ENCODE measurements at places on chromosomes 7 and 10. TPM values are rescaled to one million over a fixed set of nuclear protein-coding genes. Genes with fewer than 3 reads are reported as not detected.

- no peak for DNase-seq
- peaks cover 14% of the 10 kb centered on the region for H3K27me3 ChIP-seq
- H3K4me3 ChIP-seq, result no peak overlapping the region
- no peak overlapping the region for H3K27ac ChIP-seq
- peaks cover 11% of the 10 kb centered on the region for H3K4me1 ChIP-seq
- no peaks in the 10 kb centered on the region for H3K36me3 ChIP-seq
Observed at GRCh38 chr7:120993553-120994191, 5.2 kb downstream of the CPED1 start.

GRCh38 chr7:139726485-139726869 is 51.3 kb downstream of the HIPK2 start:
- H3K27me3 ChIP-seq, result no peaks in the 10 kb centered on the region
- H3K4me1 ChIP-seq, result peaks cover 64% of the 10 kb centered on the region
- H3K4me3 ChIP-seq, result no peak overlapping the region
- no peak for DNase-seq

Gene HOXA4
- total RNA-seq, result 2.4 TPM

GRCh38 chr7:101378751-101379174 is 16.1 kb downstream of the COL26A1 start:
- H3K4me3 ChIP-seq, result no peak overlapping the region
- H3K36me3 ChIP-seq, result no peaks in the 10 kb centered on the region
- DNase-seq, result no peak
- H3K27me3 ChIP-seq, result no peaks in the 10 kb centered on the region
- peaks cover 6% of the 10 kb centered on the region for H3K4me1 ChIP-seq

- H3K36me3 ChIP-seq, result no peaks in the 10 kb centered on the region
- H3K27me3 ChIP-seq, result no peaks in the 10 kb centered on the region
- no peak overlapping the region for H3K4me3 ChIP-seq
- H3K27ac ChIP-seq, result no peak overlapping the region
- DNase-seq, result no peak
Observed at GRCh38 chr7:101547916-101548661, 81.0 kb downstream of the MYL10 start.

DNA sequence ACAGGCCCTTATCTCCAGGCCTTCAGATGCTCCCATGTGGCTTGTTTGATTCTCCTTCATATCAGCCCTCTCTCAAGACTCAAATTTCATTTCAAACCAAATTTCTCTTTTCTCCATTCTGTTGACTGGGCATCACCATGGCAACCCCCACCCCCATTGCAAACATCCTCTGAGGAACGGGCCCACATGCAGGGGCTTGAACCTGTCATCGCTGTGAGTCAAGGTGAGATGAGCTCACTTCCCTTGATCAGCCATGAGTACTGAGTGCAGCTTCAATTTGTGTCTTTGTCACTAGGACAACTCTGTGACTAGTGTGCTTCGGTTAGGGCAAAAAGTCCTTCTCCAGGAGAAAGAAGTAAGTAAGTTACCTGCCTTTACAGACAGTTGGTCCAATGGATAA is 41.9 kb downstream of the CALML3 start:
- H3K27ac ChIP-seq, result no peak overlapping the region
- peaks cover 74% of the 10 kb centered on the region for H3K4me1 ChIP-seq
- DNase-seq, result no peak
- no peaks in the 10 kb centered on the region for H3K27me3 ChIP-seq

- H3K27me3 ChIP-seq, result no peaks in the 10 kb centered on the region
- H3K4me1 ChIP-seq, result peaks cover 17% of the 10 kb centered on the region
- H3K36me3 ChIP-seq, result peaks cover 30% of the 10 kb centered on the region
- H3K27ac ChIP-seq, result peak overlapping the region; percentile 83
- H3K4me3 ChIP-seq, result peak overlapping the region; percentile 98
Observed at GRCh38 chr10:14838582-14839304, 637 bp downstream of the HSPA14 start.

Gene CHST15
- total RNA-seq, result 1.1 TPM

DNA sequence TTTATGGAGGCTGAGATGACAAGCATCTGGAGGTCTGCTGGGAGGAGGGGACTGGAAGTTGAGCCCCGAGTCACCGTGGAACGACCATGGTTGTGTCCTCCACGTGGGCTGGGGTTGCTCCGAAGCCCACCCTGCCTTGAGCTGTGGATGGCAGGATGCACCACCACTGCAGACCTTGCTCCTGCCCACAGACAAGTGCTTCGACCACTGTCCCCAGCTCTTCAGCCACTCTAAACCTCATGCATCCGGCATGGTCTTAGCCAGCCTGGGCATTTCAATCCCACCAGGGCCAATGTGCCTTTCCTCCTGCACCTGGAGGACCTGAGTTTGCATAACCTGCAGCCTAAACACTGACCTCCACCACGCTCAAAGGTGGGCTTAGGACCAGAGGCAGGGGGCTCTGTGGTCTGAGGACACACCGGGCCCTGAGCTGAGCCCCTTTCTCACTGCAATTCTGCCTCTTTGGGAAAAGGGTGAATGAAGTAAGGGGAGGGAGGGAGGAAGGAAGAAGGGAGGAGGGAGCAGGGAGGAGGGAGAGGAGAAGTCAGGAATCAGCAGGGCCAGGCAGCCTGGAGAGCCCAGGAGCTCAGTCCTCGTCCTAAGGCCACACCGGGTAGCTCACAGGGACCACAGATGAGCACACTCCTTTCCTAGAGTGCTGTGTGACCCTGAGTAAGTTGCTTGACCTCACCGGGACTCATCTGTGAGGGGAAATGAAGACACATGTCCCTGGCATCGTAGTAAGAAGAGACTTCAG is 44.8 kb upstream of the DNAAF5 start:
- H3K36me3 ChIP-seq, result peaks cover 7% of the 10 kb centered on the region
- no peak overlapping the region for H3K4me3 ChIP-seq
- no peaks in the 10 kb centered on the region for H3K4me1 ChIP-seq

DNA sequence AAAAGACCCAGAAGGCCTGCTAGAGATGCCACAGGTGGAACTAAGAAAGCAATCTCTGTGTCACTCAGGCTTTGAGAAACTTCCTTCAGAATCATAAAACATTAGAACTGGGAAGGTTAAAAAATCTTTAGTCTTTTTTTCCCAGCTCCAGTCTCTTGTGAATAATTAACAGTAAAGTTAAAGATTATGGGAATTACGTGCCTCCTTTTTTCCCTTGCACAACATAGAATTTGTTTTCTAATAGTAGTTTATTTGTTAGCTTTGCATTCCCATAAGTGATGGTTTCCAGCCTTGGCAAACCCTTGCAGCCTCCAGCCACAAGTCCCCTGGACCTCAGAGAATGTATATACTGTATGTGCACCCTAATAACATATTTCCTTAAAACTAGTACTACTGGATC is 128.3 kb downstream of the TPST1 start:
- no peaks in the 10 kb centered on the region for H3K27me3 ChIP-seq
- no peaks in the 10 kb centered on the region for H3K36me3 ChIP-seq
- H3K4me3 ChIP-seq, result no peak overlapping the region
- peak overlapping the region; percentile 17 for H3K27ac ChIP-seq

GRCh38 chr7:93219868-93220267 is 6.4 kb downstream of the HEPACAM2 start:
- no peaks in the 10 kb centered on the region for H3K27me3 ChIP-seq
- H3K4me3 ChIP-seq, result no peak overlapping the region
- H3K27ac ChIP-seq, result no peak overlapping the region
- H3K36me3 ChIP-seq, result no peaks in the 10 kb centered on the region
- no peak for DNase-seq

Gene CHAT
- not detected for total RNA-seq

- H3K4me1 ChIP-seq, result peaks cover 33% of the 10 kb centered on the region
- no peak overlapping the region for H3K4me3 ChIP-seq
- no peak for DNase-seq
- no peaks in the 10 kb centered on the region for H3K27me3 ChIP-seq
Observed at GRCh38 chr7:6398943-6399342, 48.8 kb downstream of the DAGLB start.

Gene PSD
- 0.11 TPM for total RNA-seq

- peak; percentile 36 for DNase-seq
- peaks cover 11% of the 10 kb centered on the region for H3K4me1 ChIP-seq
- no peaks in the 10 kb centered on the region for H3K27me3 ChIP-seq
- H3K4me3 ChIP-seq, result no peak overlapping the region
- no peak overlapping the region for H3K27ac ChIP-seq
- H3K36me3 ChIP-seq, result no peaks in the 10 kb centered on the region
Observed at GRCh38 chr7:121081327-121081936, 92.9 kb downstream of the CPED1 start.

Gene MYH16
- 0.15 TPM for total RNA-seq

Gene SEMA3D
- total RNA-seq, result not detected

DNA sequence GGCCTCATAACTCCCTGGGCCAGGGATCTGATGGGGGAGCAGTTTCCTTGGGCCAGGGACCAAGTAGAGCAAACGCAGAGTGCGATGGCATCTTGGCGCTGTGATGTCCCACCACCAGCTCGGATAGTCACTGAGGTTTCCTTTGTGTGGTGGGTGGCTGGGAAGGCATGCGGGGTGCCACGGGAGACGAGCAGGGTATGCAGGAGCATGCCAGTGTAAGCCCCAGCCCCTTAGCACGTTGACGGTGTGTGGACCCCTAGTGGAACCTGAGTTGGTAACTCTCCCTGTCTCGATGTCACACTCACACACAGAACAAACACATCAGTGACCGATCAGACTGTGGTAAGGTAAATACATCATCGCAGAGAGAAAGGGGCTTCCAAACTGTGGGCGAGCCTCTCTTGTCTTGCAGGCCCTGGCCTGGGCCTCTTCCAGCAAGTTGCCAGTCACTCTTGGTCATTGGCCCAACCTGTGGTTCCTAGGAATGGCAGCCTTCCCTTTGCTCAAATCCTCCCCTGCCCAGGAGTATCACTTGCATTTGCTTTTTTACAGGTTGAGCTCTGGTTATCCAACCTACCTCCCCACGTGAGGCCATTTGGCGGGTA is 231.6 kb upstream of the GPR26 start:
- H3K36me3 ChIP-seq, result no peaks in the 10 kb centered on the region
- DNase-seq, result no peak
- H3K4me3 ChIP-seq, result no peak overlapping the region
- no peaks in the 10 kb centered on the region for H3K27me3 ChIP-seq
- H3K4me1 ChIP-seq, result no peaks in the 10 kb centered on the region
- no peak overlapping the region for H3K27ac ChIP-seq

Gene SPACDR
- not detected for total RNA-seq

GRCh38 chr10:36351159-36351558 is 709.1 kb upstream of the FZD8 start:
- no peak for DNase-seq
- no peak overlapping the region for H3K4me3 ChIP-seq
- no peaks in the 10 kb centered on the region for H3K27me3 ChIP-seq
- no peak overlapping the region for H3K27ac ChIP-seq

Gene GGCT
- total RNA-seq, result 78.3 TPM

- DNase-seq, result no peak
- H3K36me3 ChIP-seq, result no peaks in the 10 kb centered on the region
- peaks cover 10% of the 10 kb centered on the region for H3K4me1 ChIP-seq
- peaks cover 2% of the 10 kb centered on the region for H3K27me3 ChIP-seq
- H3K27ac ChIP-seq, result no peak overlapping the region
- no peak overlapping the region for H3K4me3 ChIP-seq
Observed at GRCh38 chr10:47359626-47360418, 11.7 kb downstream of the RBP3 start.
